ENCODE measurements at places on chromosomes 6 and 20.

DNA sequence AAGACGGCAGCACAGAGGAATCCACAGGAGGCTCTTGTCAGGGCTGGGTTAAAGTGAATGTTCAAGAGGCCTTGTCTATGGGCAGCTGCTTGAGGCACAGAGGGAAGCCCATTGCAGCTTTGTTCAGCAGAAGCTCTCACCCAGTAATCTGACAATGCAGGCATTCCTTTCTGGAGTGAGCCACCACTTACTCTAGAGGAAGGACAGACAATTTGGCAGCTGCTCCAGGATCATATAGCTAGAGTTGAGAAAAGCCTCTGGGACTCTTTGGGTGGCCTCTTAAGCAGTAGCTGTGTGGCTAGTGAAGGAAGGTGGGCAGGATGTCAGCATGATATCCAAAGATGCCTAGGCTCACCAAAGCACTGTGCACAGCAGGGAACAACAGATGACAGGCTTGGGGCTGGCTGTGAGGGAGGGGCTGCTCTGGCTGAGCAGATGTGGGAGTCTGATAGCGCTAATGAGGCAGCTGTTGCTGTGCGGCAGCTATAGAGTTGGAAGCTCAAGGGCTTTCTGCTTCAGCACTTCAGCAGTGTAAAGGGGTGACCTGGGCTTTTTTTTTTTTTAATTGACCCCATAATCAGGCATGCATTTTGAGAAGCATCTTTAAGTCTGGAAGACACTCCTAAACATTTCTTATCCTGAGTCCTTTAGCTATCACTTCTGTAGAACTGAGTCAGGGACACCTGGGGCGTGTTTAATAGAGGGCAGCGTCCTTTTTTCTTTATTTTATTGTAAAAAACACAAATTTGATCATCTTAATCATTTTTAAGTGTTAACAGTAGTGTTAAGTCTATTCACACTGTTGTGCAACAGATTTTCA, 27.2 kb downstream of the CMTR1 start:
- no peak for DNase-seq

DNA sequence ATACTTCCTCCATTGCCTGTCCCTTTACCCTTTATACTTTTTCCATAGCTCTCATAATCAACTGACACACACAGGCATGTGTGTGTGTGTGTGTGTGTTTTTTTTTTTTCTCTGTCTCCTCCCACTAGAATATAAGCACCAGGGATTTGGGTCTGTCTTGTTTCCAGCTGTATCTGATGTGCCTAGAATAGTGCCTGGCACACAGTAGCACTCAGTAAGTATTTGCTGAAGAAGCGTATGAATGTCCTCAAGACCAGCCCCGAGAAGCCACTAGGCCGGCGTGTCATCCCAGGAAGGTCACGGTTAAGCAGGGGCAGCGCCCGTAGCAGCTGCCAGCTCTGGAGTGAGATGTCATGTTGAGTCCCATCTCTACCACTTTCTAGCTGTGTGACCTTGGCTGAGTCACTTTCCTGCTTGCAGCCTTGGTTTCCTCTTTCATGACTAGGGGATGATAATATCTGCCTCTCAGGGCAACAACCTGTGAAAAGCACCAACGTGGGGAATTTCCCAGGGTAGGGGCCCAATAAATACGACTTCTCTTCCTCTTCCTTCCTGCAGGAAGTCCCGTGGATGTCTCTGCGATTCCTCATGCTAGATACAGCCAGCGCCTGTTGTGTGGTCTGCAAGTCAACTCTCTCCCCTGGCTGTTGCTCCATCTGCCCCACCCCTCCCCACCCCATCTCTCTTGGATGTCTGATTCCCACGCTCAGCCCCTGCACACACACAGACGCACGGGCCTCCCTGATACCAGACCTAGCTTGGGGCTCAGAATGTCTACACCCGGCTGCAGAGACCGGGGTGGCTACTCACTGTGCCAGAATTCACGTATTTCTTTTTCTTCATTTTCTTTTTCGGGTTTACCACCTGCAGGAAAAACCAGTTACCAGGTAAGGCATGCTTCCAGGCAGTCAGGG, 58.1 kb downstream of the RAB44 start:
- DNase-seq, result peak; percentile 91

- DNase-seq, result no peak
Observed at GRCh38 chr6:118993803-118994251, 58.9 kb upstream of the MCM9 start.

DNA sequence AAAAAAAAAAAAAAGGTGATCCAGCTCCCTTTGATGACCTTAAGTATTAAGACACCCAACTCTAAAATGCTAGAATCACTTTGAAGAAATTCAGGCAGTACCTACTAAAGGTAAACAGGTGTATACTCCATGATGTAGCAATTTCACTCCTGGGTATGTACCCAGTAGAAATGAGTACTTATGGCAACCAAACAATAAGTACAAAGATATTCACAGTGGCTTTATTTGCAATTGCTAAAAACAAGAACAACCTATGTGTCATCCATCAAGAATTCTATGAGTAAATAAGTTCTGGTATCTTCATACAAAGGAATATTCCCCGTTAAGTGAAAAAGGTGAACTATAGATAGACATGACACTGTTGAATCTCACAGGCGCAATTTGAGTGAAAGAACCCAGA, 29.4 kb downstream of the MDGA1 start:
- DNase-seq, result no peak

DNA sequence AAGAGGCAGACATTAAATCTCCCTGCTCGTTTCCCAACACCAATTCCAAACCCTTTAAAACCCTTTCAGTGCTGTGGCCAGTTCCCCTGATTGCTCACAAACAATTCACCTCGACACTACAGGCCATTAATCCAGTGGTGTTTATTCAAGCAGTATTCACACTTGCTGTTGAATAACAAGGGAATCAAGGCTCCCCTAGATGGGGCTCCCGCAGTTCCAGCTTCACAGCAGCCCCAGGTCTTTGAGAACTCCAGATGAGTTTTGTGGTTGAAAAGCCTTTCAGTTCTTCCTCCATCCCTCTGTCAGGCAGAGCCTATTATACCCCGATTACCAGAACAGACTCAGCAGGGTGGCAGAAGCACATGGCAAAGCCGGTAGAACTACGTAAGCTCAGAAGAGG, 36.2 kb downstream of the JAG1 start:
- DNase-seq, result no peak

DNA sequence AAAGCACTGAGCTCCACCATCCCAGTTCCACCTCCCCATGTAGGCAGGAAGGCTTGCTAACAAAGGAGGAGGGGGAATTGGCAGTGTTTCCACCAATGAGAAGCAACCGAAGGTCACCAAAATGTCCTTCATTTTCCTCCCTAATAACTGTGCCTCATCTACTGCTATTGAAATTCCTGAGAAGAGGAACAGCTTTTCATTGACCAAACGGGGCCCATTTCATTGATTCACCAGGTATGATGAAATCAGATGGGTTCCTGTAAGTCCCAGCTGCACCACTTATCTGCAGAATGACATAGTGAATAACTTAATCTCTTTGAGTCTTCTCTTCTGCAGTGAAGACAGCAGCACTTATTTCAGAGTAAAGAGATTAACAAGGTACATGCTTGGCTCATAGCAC, 17.3 kb downstream of the TREM1 start:
- DNase-seq, result peak; percentile 12

DNA sequence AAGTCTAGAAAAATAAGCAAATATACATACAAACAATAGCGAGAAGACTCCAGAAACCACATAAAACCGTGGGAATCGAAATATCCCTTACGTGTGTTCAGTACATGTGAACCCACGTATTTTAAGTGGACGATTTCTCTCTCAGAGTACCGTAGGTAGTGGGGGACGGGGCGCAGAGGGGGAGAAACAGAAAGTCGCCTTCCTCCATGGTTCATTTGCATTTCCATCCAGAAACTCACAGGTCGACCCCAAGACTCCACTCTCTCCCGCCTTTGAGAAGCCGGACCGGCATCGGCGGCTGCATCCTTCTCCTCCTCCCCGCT, 538 bp upstream of the ENPP1 start:
- no peak for DNase-seq

DNA sequence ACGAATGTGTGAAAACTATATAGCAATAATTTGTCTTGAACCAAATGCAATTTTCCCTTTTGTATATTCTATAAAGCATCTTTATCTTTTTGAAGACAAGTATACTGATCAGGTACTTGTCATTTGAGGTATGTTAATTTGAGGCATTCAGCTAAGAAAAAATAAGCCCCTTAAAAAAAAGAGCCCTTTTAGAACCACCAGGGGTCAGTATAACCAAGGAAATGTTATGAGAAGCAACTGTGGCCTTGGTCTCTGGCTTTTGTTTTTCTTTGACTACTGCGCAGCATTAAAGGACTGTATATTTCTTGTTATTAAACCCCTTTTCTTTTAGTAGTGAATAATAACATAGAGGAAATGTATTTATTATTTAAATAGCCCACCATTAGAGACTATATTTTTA, 43.1 kb downstream of the CD109 start:
- peak; percentile 82 for DNase-seq

GRCh38 chr20:57810511-57811373, 100.9 kb upstream of the PMEPA1 start:
- DNase-seq, result no peak

- no peak for DNase-seq
Observed at GRCh38 chr6:162493917-162494316, 233.6 kb downstream of the PRKN start.
